ENCODE measurements at places on chromosomes 11 and 22.

- no peak for DNase-seq
These were observed 60.1 kb downstream of the SOX6 start for GRCh38 chr11:16296273-16296672.

GRCh38 chr22:36936362-36937116, 23.1 kb downstream of the CSF2RB start:
- DNase-seq, result no peak

- DNase-seq, result no peak
These were observed 3.6 kb downstream of the PLA2G6 start for GRCh38 chr22:38177926-38178604.

DNA sequence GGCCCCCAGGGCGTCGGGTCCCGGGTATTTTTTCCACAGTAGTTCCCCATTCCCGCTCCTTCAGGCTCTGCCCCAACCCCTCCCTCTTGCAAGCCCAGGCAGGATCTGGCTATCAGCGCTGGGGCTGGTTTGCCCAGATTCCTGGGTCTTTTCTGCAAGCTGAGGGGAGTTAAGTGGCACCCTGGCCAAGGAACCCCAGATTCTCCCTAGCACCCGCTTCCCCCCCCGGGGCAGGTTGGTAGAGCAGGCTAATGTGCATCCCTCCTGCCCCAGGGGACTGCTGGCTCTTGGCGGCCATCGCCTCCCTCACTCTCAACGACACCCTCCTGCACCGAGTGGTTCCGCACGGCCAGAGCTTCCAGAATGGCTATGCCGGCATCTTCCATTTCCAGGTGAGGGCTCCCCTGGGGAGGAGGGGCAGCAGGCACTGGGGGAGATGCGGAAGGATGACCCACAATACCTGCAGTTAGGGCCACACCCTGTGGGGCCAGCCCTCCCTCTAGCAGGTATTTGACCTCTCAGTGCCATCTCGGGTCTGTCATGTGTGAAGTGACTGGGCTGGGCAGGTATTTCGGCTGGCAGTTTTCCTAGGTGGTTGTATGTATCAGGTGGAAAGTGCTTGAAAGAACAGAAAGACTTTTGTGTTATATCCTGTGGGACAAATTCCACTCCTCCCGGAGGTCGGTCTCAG, 1.6 kb downstream of the CAPN1 start:
- DNase-seq, result no peak

DNA sequence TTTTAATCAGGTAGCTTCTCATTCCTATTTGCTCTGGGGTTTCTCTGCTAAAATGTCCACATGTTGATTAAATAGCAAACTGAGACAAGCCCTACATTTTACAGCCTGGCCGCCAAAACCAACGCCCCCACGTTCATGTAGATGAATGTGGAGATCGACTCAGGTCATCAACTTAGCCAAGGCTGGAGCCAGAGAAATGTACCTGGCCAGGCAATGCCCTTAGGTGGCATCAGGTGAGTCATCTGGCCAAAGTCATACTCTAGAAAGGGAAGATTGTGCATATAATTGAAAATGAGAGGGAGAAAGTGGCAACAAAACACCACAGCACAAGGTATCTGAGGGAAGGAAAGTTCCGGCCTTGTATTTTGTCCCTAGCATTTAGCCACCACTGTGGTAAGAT, 37.1 kb upstream of the CCDC89 start:
- DNase-seq, result no peak

DNA sequence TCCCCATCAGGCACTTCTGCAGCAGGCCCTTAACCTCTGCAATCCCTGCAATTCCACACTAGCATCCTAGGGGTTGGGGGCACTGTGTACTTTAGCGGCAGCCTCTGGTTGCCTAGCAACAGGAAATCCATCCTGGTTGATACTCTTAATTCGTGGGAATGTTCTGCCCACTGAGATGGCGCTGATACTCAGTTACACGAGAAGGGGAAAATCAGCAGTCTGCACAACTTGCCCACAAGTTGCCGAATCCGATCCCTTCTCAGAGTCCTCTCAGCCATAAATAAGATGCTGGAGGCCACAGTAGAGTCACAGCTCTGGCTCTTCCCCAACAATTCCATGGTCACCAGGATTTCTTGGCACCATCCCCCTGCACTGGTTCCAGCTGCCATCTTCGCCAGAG, 57.6 kb upstream of the CRYBB3 start:
- DNase-seq, result no peak

DNA sequence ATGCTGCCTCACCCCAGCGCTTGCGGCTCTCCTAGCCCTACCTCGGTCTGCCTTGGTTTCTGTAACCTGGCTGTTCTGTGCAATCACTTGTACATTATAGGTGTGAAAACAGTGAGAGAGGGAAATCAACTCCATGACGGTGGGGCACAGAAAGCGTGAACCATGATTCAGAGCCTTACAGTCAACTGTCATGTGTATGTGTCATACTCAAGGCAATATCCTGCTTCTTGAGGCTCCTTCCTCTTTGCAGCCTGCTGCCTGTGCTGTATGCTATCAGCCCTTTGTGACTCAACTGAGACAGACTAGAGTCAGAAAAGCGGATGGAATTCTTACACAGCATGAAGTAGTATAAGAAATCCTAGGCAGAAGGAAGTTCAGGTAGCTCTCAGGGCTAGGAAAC, 2.1 kb downstream of the NRIP3 start:
- DNase-seq, result no peak

GRCh38 chr11:69192301-69192721, 36.6 kb downstream of the SMIM38 start:
- DNase-seq, result no peak

DNA sequence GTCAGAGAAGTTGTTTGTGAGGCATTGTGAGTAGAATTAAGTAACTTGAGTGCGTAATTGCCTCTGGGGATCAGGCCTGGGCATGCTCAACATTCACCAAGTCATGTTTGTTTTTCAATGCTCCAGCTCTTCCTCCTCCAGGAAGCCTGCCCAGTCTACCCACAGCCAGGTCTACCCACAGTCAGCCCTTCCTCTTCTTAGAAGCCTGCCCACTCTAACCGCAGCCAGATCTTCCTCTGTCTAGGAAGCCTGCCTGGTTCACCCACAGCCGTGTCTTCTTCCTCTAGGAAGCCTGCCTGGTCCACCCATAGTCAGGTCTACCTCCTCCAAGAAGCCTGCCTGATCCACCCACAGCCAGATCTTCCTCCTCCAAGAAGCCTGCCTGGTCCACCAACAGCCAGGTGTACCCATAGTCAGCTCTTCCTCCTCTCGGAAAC, 25.0 kb downstream of the LRP5 start:
- DNase-seq, result no peak

GRCh38 chr11:77873345-77873744, 52.4 kb downstream of the AAMDC start:
- DNase-seq, result no peak

DNA sequence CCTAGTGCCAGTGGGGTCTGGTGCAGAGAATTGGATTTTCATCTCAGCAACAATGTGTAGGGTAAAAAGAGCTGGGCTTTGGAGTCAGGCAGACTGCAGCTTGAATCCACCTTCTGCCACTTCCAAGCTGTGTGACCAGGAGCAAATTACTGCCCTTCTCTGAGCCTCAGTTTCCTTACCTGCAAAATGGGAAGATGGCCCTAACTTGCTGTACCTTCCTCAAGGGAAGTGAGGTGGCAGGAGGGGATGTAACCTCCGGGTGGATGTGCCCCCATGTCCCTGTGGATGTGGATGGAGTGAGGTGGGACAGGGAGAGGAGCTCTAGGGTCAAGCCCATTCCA, 90.9 kb downstream of the CACNA1I start:
- DNase-seq, result no peak

DNA sequence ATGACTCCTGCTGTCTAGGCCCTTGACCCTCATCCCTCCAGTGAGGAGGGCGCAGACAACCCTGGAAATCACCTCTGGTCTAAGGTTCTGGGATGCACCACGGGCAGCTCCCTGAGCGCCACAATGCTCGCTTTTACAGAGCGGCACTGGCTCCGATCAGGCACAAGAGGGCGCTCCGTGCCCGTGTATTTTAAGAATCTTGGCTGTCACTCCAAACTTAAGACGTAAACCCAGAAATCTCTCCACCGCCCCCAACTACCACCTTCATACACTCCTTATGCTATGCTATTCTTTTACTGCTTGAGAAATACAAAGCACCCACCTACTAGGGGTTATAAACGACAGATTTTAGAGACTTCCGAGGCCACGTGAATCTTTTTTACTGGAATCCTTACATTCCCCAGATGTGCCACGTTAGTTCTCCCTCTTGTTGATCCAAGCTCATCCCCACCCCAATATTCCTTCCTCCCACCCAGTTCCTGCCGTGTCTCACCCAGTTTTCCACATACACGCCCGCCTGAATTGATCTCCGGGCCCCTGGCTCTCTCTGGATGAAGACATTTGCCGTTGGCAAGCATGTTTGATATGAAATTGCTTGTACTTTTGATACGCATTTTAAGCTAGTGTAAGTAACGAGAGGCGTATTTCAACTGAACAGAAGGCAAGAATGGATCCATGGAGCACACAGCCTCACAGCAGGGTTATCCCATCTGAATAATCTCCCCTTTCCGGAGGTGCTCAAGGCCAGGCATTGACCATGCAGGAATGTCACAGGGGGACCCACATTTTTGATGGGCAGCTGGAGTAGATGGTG, 453.5 kb downstream of the OPCML start:
- DNase-seq, result no peak

DNA sequence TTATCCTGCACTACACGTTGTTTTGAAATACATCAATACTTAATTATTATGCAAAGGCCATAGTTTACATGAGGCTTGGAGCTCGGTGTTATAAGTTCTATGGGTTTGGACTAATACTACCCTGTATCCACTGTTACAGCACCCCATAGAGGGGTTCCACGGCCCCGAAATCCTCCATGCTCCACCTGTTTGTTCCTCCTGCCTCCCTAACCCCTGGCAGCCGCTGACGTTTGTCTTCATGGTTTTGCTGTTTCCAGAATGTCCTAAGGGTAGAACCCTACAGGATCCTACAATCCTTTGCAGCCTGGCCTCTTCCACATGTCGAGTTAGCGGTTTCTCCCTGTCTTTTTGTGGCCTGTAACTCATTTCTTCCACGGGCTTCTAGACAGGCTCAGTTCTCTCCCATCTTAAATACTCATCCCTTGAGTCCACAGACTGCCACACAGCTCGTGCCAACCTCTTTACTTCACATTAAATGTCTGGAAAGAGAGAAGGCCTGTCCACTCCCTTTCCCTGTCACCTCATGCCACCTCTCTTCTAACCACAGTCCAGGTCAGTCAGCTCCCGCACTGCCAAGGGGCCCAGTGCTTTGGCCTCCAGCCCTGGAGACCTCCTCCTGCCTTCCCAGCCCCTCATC, 42.4 kb upstream of the TH start:
- no peak for DNase-seq

DNA sequence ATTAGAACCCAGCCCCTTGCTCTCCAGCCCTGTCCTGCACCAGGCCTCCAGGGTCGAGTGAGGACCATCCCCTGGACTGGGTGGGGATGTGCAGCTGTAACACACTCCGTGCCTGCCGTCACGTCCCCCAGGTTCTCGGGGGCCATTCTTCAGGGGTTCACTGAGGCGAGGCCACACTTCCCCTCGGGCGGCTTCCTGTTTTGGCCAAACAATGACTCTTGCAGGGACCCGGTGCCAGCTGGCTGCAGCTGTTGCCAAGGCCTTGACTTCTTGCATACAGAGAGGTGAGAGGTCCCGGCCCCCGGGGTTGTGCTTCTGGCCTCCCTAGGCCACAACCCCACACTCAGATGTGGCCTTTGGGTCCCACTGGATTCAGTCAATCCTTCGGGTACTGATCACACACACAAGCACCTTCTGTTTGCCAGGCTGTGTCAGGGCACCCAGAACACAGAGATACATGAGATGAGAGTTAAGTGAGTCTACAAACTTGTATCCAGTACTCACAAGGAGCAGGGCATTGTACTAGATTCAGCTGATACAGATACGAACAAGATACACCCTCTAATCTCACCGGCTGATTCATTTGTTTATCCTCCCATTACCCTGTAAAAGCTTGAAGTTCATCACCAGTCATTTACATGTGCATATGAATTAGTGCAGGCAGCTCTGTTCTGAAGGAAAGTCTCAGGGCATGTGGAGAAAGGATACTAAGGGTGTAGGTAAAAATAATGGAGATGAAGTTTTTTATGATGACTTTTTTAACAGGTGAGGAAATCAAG, 32.9 kb downstream of the LRRC32 start:
- no peak for DNase-seq

All from SK-N-MC (cell line).